ENCODE measurements at places on chromosomes 13 and 19.

DNA sequence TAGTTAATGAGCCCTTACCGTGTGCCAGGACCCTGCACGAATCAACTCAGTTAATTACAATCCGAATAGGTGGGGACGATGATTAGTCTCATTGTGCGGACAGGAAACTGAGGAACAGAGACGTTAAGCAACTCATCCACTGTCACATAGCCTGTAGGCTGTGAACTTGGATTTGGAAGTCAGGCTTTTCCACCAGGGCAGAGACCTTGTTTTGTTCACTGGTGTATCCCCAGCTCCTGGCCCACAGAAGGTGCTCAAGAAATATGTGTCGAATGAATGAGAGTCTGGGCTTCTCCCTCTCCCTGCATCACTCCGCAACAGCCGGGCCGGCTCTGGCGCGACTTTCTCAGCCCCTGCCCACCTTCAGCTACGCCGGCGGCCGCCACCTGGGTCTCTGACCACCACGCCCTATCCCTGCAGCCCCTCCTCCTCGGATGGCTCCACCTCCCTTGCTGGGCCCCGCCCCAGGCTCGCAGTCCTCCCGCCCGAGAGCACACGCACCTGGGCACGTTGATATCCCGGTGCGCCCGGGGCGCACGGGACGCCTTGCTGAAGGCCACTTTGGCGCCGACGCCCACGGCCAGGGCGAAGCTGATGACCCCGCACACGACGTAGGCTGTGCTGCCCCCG is 1.3 kb downstream of the SHISA7 start:
- no peak for DNase-seq

DNA sequence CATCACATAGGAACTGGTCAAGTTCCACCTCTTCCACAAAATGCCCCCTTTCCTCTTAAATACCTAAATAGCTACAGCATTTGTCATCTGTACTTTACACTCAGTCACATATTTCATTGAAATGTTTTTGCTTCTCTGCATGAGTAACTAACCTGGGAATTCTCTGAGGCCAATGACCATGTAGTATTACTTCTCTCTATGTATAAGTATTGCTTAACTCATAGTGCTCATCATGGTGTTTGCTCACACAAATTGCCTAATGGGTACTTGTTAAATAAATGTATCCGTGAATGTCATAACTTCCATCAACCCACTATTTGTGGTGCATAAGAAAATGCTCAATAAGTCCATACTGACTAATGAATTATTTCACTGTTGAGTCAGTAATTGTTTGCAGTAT is 115.5 kb downstream of the FGF14 start:
- DNase-seq: no peak

DNA sequence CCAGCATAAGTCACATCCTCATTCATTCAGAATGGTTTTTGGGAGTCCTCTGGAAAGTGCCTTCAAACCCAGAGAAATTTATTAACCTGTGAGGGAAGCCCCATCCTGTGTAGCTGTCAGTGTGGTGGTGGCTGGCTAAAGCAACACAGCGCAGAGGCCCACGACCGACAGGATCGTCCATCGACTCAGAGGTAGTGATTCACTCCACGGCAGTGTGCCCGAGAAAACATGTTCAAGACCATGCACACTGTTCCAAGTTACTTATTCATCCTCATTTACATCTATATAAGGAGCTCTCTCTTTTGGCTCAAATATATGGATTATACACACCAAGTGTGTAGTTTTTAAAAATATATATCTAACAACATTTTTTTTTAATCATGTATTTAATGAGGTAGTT is 96.3 kb upstream of the SLC15A1 start:
- no peak for DNase-seq

DNA sequence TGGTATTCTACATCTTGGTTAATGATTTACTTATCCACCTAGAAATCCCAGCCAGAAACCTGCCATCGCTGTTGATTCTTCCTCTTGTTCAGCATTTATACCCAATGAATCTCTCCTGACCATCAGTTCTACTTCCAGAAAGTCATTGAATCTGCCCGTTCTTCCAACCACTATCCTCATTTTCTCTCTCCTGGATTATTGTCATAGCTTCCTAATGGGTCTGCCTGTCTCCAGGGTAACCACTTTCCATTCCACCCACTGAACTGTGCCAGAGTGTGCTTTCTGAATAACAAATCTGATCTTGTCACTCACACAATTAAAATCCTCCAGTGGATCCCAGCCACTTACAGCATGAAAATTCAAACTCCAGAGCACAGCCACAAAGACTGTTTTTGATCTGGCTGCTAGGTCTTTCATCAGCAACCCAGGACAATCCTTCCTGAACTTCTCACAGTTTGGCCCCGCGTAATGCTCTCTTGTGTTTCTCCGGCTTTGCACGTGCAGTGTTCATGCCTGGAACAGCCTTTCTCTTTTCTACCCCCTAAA is 330.6 kb downstream of the SPRY2 start:
- peak; percentile 37 for DNase-seq

GRCh38 chr13:43203781-43204180 is 180.4 kb downstream of the DNAJC15 start:
- DNase-seq: no peak

DNA sequence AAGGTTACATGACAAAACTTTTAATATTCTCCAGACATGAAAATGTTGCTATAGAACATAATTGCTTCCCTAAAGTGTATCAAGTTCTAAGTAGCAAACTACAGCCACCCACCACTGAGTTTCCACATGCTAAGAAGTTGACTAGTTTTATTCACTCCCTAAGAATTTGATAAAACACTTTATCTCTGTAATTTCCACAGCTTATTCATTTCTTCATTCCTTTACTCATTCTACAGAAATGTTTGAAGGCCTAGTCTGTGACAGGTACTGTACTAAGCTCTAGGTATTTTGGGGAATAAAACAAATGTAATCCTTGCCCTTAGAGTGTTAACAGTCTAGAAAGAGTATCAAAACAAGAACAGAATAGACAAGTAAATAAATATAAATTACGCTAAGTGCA is 101.8 kb upstream of the DIAPH3 start:
- no peak for DNase-seq

DNA sequence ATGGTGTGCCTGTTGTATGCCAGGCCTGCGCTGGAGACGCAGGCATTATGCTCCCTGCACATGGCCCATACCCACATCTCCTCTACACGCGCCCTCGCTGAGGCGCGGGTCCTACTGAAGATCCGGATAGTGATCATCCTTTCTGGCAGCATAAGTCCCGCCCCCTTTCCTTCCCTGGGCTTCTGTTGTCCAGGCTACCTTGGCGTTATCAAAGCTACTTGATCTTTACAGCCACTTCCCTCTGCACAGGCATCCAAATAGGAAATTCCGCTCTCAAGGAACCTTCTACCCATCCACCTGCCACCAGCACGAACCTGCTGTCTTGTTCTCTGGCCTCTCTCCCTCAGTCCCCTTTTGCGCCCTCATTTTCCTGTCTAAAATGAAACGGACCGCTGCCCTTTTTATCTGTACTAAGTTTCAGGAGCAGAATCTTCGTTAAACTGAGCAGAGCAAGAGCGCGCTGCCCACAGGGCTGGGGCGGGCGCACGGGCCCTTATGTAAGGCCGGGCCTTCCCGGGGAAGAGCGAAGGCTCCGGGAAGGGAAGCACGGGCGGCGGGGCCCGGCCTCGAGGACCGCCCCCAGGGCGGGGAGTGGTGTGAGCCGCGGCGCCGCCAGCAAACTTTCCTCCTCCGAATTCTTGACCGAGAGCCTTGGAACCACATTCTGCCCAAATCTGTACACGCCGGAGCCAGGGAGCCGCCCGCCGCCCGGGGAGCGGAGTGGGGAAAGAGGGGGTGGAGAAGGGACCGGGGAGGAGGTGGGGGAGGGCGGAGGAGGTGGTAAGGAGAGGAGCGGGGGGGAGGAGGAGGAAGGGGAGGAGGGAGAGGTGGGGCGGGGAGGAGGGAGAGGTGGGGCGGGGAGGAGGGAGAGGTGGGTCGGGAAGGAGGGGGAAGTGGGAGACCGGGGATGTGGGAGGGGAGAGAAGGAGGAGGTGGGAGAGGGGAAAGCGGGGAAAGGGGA is 920 bp upstream of the UBE2L5 start:
- DNase-seq: peak; percentile 94

GRCh38 chr19:35143818-35144217 is 763 bp downstream of the FXYD7 start:
- DNase-seq: peak; percentile 21

DNA sequence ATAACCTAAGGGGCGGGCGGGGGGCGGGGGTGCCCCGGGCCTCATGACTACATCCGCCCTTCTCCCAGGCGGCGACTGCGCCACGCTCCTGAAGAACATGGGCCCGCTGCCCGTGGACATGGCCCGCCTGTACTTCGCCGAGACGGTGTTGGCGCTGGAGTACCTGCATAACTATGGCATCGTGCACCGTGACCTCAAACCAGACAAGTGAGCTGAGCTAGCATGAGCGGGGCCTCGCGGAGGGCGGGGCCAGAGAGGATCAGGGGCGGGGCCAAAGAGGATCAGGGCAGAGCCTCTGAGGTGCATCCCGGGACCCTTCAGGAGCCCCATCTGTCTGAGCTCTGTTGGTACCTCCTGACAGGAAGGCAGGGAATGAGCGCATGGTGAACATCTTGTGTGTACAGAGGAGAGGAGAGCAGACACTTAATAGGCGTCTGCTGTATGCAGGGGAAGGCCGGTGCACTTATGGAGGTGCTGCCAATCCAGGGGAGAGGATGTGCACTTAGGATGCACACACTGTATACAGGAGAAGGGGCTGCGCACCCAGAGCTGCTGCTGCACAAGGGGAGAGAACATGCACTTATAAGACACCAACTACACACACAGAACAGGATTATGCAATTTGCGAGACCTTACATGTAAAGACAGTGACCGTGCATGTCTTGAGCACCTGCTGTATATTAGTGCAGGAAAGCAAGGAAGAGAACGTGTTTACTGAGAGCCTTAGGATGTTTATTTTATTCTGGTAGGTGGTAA is 20.9 kb upstream of the PIK3R2 start:
- DNase-seq: no peak

DNA sequence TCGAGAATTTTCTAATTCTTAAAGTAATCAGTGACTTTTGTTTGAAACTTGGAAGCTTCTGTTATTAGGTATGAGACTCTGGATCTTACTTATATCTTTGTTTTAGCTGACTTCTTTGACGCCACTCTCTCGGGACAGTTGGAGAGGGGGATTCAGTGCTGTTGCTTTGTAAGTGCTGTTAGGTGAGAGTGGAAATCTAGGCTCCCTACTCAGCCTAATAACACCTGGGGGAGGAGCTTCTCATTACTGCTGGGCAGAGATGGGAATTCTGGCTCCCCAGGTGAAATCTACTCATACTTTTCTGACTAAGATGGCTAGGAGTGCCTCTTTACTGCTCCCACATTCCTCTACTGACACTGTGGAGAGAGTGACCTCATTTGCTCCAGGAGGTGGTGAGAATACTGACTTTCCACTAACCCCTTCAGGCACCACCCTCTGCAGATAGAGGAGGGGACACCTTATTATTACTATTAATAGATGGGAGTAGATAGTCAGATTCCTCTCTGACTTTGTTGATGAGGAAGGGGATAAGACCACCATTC is 324.9 kb upstream of the SPRY2 start:
- DNase-seq: no peak

- DNase-seq: no peak
These were observed 516.3 kb upstream of the HTR2A start for GRCh38 chr13:47413112-47413511.

DNA sequence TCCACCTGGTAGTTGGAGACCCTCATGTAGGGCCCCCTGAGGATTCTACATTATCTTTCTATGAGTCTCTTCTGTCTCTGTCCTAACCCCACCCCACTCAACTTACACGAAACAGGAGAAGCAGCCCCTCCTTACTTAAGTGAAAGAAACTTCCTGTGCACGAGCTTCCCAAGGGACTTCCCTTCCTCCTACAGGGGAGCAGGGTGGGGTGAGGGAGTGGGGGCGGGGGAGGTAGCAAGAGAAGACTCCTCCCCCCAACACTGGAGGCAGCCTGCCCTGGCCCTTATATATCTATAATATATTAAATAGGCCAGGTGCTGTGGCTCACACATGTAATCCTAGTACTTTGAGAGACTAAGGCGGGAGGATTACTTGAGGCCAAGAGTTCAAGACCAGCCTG is 5.5 kb upstream of the PDE4C start:
- DNase-seq: no peak

DNA sequence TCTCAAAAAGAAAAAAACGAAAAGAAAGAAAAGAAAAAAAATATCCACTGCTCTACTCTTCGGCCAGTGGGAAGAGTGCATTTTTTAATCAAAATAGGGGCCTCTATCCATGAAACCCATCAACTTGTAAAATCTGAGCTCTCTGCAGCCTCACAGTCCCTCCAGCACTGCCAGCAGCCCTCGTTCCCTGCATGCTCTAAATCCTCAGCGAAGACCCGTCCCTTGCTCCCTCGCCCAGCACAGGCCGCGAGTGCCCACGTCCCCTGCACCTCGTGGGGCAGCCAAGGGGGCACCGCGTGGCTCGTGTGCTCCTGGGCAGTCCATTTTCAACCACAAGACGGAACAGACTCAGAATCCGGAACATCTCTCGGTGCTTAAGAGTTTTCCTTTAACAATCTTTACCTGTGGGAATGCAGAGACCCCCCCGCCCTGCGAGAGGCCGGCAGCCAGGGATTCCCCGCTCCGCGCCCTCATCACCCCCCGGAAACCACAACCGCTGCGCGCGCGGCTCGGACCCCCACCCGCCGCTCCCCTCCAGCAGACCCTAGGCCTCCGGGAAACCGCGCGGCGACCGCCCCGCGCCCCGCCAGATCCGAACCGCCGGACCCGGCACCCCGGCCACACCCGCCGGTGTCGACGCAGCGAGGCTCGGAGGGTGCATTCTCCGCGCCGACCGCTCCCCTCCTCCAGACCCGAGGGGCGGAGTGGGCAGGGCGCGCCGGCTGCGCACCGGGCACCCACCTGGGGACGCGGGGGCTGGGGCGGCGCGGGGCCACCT is 638 bp downstream of the ANKRD27 start:
- peak; percentile 27 for DNase-seq

DNA sequence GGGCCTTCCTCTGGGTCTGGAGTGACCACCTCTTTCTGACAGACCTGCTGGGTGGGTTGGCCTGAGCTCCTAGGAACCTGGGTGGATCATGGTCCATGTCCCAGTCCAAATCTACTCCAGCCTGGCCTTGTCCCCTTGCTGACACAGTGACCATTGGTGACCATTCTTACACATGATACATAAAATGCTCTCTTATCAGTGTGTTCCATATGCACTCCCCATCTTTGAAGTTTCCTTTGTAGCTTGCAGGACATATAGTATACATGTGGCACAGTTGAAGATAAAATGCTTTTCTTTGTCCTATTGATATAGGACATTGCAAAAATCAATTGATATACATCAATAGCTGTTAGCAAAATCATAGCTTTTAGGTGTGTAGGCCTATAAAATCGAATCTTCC is 291.8 kb downstream of the MYO16 start:
- DNase-seq: no peak

Measured in right kidney (tissue), 9 donors.